ENCODE measurements at places on chromosomes 13 and 19.

DNA sequence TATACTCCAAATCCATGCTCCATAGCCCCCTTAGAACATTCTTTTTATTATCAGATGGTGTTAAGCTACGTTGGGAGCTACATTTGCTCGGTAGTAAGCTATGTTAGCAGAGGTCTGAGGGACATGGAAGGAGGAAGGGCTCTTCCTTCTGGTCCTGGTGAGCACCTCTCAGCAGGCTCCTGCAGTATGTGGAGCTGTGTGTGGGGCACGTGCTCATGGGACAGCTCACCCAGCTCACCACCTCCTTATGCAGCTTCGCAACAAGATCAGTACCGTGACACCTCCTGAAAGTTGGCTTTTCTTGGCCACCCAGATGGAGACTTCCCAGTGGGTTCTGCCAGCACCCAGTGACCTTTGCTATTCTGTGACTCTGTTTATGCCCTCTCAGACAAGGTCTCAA lies 400.5 kb upstream of the SLC10A2 start:
- no peak for DNase-seq

- no peak for DNase-seq
Measured at GRCh38 chr13:56687131-56687530, 453.6 kb upstream of the PRR20A start.

- no peak for DNase-seq
Measured at GRCh38 chr19:19552798-19553197, 14.7 kb downstream of the CILP2 start.

- DNase-seq, result no peak
Measured at GRCh38 chr13:113324398-113324797, 27.4 kb downstream of the LAMP1 start.

DNA sequence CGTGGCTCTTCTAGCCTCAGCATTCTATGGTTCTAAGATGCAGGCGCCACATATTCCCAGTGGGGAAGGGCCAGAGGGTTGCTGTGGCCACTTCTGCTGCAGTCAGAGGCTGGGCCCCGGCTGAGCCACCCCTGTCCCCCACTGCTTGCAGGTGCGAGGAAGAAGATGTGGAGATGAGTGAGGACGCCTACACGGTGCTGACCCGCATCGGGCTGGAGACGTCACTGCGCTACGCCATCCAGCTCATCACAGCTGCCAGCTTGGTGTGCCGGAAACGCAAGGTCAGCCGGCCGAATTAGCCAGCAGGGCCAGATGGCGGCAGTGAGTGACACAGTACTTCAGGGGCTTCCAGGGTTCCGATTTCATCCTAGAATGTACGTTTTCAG lies 2.0 kb downstream of the LHB start:
- no peak for DNase-seq
